ENCODE measurements at places on chromosomes 2 and 18. TPM values are rescaled to one million over a fixed set of nuclear protein-coding genes. Genes with fewer than 3 reads are reported as not detected.

Gene BMP10
- total RNA-seq: 0.44 TPM

Gene GRB14
- not detected for total RNA-seq

Gene TEX51
- total RNA-seq: not detected

Gene REG3A
- not detected for total RNA-seq

Gene MAP3K19
- total RNA-seq: not detected

Gene KHK
- 0.22 TPM for total RNA-seq

Measured in placental pericyte (primary cell).